ENCODE measurements at places on chromosomes 16 and 17.

DNA sequence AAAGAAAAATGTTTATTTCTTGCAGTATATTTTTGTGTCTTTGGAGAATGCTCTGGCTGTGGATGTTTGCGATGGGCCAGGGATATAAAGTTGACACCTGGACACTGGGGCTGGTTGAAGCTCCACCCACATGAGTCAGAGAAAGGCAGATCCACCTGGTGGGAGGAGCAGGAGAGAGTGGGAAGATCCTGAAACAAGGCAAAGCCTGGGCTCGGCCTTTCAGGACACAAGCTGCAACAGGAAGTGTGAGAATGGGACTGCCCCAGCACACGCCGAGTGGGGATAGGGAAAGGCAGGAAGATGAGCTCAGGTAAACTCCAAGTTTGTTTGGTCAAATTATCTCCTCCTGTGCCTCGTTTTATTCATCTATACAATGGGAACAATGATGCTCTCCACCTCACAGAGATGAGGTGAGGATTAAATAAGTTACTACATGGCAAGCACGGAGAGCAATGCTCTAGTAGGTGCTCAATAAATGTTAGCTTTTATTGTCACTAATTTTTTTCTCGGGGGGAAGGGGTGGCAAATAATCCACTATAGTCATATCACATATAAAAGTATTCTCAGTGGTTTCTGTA lies 21.4 kb upstream of the PITPNM3 start:
- DNase-seq, result no peak

DNA sequence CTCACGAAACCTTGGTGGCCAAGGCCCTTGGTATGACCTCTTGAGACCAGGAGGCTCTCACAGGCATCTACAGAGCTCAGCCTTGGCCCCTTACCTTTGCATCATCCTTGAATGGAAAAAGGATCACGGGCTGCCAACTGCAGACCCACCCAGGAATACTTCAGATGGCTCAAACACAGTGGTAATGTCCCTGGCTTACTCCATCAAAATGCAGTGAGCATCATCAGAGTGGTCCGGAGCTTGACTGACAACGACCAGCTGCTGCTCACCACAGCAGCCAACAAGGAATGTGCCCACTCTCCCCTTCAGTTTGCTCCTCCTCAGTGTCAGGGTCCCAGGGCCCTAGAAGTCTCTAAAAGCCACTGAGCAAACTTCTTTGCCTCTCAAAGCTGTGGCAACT lies 17.6 kb upstream of the MYH3 start:
- no peak for DNase-seq

- no peak for DNase-seq
Observed at GRCh38 chr17:31573047-31573446, 181.6 kb downstream of the RAB11FIP4 start.

DNA sequence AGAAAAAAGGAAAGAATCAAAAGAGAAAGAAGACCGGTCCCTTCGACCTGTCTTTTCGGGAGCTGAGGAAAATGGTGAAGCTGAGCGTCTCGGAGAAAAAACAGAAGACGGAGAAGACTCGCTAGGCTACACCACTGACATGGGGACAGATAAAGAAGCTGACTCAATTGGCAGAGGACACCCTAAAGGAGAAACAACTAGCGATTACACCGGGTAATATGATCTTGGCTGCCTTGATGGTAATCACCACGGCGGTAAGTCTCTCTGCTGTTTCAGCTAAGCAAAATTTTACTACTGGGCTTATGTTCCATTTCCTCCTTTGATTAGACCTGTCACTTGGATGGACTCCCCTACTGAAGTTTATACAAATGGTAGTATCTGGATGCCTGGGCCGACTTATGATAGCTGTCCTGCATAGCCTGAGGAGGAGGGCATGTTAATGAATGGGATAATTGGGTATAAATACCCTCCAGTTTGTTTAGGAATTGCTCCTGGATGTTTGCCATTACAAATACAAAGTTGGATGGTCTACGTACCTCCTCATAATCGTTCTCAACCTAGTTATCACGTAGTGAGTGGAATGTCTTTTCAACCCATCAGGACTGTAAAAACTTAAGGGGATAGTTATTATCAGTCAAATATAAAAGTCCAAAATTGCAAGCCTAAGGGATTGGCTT lies 24.1 kb downstream of the ALOX15B start:
- DNase-seq, result no peak

DNA sequence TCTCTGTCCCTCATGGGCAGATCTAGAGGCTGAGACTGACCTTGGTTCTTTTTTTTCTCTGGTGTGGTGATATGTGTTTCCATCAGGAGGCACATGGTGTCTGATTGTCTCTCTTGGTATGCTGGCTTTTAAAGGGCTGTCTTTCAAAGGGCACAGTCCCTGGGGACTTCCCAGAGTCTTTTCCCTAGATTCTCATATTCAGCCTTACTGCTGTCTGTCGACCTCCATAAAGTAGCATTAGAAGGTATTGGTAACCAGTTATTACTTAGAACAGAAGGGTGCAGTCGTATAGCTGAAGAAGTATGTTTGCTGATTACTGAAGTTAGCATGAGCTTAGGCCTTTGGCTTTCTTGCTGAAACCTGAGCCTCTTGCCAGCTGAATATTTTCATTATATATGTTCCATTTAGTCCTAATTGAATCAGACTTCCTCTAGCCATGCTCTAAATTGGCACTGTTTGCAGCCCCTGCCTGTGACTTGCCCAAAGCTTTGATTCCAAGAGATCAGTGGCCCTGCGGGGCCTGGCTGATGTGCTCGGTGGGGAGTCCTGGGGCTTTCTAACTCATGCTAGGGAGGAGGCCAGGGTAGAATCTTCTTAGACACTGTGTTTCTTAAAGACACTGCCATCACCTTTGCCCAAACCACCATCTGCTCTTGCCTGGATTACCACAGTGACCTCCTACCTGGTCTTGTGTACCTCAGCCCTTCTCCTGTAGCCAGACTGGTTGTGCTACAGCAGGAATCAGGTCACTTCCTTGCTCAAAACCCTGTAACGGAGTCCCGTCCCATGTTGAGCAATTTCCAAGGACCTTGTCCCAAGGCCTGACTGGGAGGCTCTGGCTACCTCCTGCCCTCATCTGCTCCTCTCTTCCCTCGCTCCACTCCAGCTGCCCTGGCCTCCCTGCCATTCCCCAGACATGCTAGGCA lies 71.5 kb downstream of the WWP2 start:
- no peak for DNase-seq

- DNase-seq, result no peak
Observed at GRCh38 chr17:50375858-50376538, 3.0 kb downstream of the EME1 start.

GRCh38 chr17:10149573-10150399 lies 48.6 kb downstream of the GAS7 start:
- no peak for DNase-seq

Measured in stimulated activated CD8-positive, alpha-beta memory T cell treated with anti-CD3 and anti-CD28 coated beads, Interleukin-4, amount 100 ng/mL, for 4 hours (primary cell).